HS-5 (cell line): ENCODE measurements at places on chromosomes 16 and 17.

DNA sequence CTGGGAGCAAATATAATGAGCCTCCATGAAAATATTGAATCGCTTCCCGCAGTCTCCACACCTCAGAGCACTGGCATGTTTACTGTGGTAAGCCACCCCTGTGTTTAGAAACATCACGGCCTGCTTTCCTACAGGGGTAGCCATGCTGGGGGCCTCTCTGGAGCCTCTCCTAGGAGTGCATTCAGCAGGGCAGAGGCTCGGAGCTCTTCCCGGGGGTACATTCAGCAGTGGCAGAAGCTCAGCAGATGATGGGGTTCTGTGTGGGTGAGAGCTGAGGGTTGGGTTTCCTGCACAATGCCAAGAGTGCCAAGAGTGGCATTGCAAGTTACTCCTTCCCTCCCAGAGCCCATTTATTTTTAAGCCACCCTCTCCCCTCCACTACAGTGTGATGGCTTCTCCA is 386.6 kb downstream of the SEC14L1 start:
- no peak for DNase-seq

DNA sequence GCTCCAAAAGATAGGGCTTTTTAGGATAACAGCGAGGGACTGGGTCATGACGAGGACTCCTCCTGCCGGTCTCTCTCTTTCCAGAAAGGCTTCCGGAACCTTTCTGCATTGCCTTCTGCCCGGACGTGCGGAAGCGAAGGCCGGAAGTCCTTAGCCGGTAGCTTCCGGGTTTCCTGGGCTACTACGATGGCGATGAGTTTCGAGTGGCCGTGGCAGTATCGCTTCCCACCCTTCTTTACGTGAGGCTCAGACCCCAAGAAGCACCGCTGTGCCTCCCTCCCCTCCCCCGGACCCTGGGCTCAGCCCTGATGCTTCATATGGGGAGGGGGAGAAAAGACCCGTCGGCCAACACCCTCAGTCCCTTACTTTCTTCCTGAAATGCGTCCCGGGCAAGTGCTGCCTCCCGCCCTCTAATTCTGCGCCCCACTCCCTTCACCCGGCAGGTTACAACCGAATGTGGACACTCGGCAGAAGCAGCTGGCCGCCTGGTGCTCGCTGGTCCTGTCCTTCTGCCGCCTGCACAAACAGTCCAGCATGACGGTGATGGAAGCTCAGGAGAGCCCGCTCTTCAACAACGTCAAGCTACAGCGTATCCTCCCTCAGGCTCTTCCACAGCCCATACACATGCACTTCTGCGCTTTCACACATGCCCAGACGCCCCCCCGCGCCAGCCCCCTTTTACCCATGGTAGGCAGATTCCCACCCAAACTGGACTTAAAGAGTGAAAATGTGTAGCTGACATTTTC is at the start of gene VPS25:
TSS of gene VPS25 (plus strand) at position 160 of the 746 bp plus-strand sequence. CDS start at position 187, 27 bp downstream.
- DNase-seq = peak; percentile 56

DNA sequence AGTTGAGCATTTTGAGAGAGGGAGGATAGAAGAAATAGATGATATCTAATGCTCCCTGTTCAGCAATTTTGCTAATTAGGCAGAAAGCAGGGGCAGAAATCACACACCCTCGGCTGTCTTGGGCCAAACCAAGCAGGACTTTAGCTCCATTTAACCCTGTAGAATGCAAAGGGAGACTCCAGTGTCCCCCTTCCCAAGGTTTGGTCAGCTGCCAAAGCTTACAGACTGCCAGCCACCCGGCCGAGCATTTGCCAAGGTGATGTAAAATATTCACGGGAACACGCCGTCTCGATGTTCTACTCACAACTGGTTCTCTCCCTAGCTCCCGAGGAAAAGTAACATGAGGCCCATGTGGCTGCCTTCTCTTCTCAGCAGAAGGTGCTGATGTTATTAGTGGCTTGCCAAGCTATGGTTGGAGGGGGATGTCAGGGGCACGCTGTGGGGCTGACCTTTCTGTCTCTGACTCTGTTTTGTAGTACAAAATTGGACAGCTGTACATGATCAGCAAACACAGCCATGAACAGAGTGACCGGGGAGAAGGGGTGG is 155.3 kb downstream of the PITPNC1 start:
- no peak for DNase-seq

- no peak for DNase-seq
These were observed 15.8 kb upstream of the ITGAD start for GRCh38 chr16:31377210-31377903.

DNA sequence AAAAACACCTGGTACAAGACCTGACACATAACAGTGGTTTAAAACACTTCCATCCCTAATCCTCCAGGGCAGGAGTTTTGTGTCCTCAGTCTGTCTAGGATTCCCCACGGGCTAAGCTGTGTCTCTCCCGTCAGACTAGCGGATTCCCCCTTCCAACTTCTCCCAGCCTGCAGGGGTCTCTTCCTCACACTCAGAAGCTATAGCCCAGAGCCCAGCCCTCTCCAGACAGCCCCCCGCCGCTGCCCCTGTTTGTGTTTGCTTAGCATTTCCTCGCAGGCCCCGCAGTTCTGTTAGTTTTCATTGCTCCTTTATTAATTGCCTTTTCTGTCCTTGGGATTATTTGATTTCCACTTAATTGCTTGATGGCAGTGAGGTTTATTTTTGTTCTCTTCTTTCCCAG is 91.2 kb downstream of the TMEM132E start:
- DNase-seq = no peak

DNA sequence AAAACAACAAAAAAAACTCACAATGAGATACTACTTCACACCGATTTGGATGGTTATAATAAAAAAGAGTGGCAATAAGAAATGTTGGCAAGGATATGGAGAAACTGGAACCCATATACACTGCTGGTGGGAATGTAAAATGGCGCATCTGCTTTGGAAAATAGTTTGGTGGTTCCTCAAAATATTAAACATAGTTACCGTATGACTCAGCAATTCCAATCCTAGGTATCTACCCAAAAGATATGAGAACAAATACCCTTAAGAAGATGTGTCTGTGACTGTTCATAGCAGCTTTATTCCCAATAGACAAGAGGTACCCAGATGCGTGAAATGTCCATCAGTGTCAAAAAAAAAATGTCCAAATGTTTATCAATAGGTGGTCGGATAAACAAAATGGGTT is 7.2 kb downstream of the CPPED1 start:
- peak; percentile 56 for DNase-seq

- peak; percentile 13 for DNase-seq
These were observed 2.9 kb upstream of the SCIMP start for GRCh38 chr17:5237541-5238016.

GRCh38 chr17:21167303-21167702 is 40.5 kb downstream of the DHRS7B start:
- no peak for DNase-seq

DNA sequence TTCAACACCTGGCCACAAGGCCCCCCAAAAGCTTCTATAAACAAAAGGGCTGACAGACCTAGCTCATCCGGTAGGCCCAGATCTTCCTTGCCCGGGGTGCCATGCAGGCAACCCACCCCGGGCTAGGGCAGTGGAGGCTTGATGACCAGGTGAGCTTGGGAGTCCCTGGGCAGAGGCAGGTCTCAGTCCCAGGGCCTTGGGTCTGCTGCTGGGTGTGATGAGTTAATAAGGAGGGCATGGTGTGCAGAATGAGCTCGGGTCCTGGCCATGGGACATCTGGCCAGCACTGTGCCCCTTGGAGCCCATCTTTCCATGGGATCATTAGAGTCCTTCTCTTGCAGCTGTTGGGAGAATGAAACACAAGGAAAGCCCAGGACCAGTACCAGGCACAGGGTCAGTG is 20.2 kb upstream of the MPRIP start:
- DNase-seq = no peak

- DNase-seq = no peak
These were observed 1.0 kb downstream of the CSNK2A2 start for GRCh38 chr16:58196898-58197313.

DNA sequence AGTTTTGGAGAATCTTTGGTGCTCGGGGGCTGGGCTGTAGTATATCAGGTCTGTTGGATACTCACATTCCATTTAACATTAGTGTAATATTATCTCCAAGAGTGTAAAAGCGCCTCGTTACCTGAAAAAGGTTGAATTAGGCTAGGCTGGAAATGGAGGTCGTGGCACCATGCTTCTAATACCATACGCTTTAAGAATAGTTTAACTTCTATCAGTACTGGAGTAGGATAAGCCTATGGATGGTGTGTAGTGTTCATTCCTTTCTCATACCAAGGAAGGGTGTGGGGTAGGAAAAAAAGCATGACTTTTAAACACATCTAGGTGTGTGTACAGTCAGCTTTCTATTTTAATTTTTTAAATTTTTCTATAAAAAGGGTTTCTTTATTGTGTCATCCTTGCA is 2.0 kb downstream of the SRCAP start:
- no peak for DNase-seq

- no peak for DNase-seq
These were observed at the start of gene TAT for GRCh38 chr16:71576971-71577370. Gene TAT, minus strand, starts transcription at chr16:71577092. Its CDS starts 677 bp downstream, at chr16:71576415.

DNA sequence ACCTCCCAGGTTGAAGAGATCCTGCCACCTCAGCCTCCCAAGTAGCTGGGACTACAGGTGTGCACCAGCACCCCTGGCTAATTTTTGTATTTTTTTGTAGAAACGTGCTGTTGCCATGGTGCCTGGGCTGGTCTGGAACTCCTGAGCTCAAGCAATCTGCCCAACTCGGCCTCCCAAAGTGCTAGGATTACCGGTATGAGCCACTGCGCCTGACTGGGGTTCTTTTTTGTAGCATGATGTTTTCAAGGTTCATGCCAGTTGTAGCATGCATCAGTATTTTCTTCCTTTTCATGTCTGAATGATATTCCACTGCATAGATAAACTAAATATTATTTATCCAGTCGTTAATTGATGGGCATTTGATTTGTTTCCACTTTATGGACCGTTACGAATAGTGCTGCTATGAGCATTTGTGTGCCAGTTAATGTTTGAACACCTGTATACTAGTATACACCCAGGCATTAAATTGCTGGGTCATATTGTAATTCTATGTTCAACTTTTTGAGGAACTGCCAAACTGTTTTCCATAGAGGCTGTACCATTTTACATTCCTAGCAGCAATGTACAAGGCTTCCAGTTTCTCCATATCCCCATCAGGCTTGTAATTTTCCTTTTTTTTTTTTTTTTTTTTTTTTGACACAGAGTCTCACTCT is 24.8 kb upstream of the CEP20 start:
- no peak for DNase-seq

- DNase-seq = peak; percentile 87
These were observed 31.1 kb downstream of the RAI1 start for GRCh38 chr17:17712268-17712924.

- DNase-seq = no peak
These were observed at the start of gene SNAI3 for GRCh38 chr16:88686439-88687253. Gene SNAI3, minus strand, starts transcription at chr16:88686507. Its CDS starts 101 bp downstream, at chr16:88686406.
